Cardiac fibroblast (primary cell): ENCODE measurements at places on chromosomes 3 and 15.

DNA sequence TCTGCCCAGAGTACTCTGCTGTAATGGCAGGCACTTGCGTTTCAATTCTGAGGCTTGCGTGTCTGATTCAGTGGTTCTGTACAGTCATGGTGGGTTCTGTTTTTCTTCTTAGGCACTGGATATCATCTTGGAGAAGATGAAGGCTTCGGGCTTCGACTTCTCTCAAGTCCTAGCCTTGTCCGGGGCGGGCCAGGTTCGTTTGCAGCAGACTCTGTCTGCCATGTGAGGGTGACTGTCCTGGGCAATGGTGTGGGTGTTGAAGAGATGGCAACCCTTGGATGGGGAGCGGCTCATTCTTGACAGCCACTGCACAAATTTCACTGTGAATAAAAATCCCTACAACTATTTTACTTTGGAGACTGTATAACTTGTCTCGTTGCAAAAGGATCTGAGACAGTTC, 16.2 kb downstream of the XYLB start:
- no peak for DNase-seq

DNA sequence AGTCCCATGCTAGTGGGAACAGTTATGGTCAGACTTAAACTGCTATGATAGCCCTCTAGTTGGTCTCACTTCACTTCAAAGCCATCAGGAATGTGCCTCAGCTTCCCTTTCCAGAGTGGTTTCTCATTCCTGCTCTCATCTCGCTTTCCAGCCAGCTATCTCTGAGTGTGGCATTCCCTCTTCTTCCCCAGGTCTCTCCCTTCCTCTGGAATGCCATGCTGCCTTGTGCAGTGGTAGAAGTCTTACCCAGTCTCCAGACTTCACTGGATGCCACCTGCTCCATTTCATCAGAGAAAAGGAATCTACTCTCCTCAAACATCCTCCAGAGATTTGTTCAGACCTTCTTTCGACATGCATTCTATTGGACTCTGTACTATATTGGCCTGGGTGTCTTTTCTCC, 83.0 kb downstream of the AGBL1 start:
- no peak for DNase-seq

- DNase-seq, result no peak
Observed at GRCh38 chr3:138066383-138066782, 49.0 kb downstream of the DZIP1L start.

DNA sequence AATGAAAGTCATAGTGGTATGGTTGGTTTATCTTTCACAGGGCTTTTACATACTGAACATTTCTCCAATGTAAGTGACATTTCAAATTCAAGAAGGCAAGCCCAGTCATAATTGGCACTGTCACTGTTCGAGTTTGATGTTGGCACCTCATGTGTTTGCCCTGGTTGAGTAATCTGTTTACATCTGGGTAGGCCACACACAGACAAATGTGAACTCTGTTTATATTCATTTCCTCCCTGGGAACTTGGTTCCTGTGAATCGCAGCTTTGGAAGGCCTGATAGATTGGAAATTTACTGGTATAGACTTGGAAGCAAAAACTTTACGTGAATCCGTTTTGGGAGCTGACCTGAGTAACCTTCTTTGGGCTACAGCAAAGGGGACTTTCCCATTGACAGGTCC, 395.2 kb upstream of the AZI2 start:
- no peak for DNase-seq

- no peak for DNase-seq
Observed at GRCh38 chr3:57923101-57923500, 85.1 kb upstream of the FLNB start.

DNA sequence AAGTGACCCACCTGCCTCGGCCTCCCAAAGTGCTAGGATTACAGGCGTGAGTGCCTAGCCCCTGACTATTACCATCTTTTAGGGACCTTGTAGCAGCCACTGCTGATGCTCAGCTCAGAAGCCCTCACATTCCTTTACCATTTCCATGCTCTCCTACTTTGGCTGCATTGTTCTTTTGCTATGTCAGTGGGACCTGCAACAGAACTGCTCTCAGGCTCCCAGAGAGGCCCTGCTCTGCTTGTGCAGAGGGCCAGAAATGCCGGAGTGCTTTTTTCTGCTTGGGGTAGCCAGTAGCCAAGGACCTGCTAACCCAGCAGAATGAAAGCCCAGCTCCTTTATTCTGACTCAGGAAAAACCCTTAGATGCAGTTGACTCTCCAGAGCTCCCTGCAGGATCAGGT, 18.3 kb upstream of the PROK2 start:
- no peak for DNase-seq

DNA sequence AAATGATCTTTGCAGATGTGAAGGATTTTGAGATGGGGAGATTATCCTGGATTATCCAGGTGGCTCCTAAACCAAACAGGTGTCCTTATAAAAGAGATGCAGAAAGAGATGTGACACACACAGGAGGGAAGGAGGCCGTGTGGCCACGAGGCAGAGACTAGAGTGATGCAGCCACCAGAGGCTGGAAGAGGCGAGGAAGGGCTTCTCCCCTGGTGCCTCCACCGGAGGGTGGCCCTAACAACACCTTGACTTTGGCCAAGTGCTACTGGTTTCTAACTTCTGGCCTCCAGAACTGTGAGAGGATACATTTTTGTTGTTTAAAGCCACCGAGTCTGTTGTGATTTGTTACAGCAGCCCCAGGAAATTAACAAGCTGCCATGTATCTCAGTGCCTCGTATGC, 127.1 kb downstream of the ASB7 start:
- no peak for DNase-seq

DNA sequence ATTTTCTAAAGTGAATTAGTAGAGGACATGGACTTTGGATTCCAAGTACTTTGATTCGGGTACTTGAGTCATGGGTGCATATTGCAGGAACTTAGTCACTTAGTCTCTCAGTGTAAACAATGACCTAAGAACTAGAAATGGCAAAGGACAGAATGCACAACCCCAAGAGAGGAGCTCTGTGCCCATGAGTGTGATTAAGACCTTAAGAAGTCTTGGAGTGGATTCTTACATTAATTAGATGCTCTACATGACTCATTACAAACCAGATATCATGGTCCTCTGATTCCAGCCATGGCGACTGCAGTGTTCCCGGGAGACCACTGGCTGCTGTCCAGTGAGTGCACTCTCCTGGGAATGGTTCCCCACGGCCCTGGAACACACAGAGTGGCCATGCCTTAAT, 251.5 kb downstream of the GABRG3 start:
- DNase-seq, result peak; percentile 9

- DNase-seq, result peak; percentile 29
Observed at GRCh38 chr15:78317145-78317836, 17.9 kb upstream of the SKIC8 start.
